Activated T-helper 17 cell treated with anti-CD3 and anti-CD28 coated beads, Interleukin-2, amount 50 U/mL, for 72 hours (primary cell): ENCODE measurements at places on chromosomes 13 and 19.

- ATAC-seq: no peak
Measured at GRCh38 chr13:100773429-100773828, 98.8 kb upstream of the TMTC4 start.

DNA sequence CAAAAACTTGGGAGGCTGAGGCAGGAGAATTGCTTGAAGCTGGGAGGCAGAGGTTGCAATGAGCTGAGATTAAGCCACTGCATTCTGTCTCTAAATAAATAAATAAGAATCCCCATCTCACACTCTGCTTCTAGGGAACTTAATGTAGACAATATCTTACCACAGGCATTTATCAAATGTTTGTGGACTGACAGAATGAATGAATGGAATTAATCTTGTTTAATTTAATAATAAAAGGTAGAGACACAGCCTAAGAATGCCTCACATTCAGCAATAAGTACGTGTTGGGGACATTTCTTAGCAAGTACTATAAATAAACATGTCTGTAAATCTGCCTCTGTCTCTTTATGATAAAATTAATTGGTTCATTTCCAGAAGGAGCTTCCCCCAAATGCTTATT lies 36.2 kb upstream of the RBM26 start:
- no peak for ATAC-seq

GRCh38 chr19:43309466-43309865 lies 40.1 kb upstream of the PSG9 start:
- ATAC-seq: no peak

GRCh38 chr19:43504426-43505185 lies at the start of gene PHLDB3:
TSS of gene PHLDB3 (minus strand) at chr19:43504746. CDS start at chr19:43504118, 628 bp downstream.
- peak; percentile 40 for ATAC-seq

GRCh38 chr13:51475727-51476501 lies 23.1 kb upstream of the INTS6 start:
- ATAC-seq: no peak

- no peak for ATAC-seq
Measured at GRCh38 chr19:58052256-58052655, 6.8 kb upstream of the ZNF135 start.

- no peak for ATAC-seq
Measured at GRCh38 chr13:80336370-80336769, 4.6 kb downstream of the SPRY2 start.

DNA sequence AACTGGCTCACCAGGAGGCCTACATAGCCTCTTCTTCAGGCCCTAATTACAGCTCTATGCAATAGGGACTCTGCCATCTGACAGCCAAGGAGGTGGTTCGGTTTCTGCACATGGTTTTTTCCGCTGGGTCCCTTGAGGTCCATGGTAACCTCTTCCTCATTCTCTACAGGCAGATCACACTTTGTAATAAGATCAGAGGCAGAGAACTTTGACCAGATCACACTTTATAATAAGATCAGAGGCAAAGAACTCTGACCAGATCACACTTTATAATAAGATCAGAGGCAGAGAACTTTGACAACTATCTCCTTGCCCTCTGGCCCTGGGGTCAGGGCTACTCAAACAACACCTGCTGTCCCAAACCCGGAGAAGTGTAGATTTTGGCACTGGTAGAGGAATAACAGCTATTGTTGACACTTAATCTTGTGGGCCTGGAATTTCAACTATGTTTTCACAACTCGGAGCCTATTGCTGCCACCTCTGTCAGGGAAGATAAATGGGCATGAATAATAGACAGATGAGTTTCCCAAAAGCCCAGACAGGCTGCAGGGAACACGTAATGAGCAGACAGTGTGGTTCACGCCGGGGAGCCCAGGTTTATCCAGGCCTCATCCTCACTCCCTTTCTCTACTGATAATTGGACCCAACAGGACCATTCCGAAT lies 246.1 kb downstream of the UQCRFS1 start:
- no peak for ATAC-seq

DNA sequence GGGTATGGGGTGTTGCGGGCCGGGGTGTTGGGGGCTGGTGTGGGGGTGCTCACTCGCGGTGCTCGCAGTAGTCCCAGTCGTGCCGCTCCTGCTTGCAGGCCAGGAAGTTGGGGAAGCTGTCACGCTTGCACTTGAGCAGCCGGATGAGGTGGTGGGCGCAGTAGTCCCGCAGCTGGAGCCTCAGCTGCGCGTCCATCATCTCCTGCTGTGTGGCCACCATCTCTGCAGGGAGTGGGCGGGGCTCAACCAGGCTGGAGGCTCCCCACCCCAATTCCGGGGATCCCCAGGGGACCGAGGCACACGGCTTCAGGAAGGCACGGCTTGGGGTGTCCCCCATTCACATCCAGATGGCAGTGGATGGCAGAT lies 5.2 kb downstream of the NDUFB7 start:
- ATAC-seq: no peak

GRCh38 chr13:21361123-21361522 lies 98.0 kb downstream of the ZDHHC20 start:
- ATAC-seq: no peak

GRCh38 chr13:100987948-100988347 lies 313.4 kb upstream of the TMTC4 start:
- ATAC-seq: no peak

DNA sequence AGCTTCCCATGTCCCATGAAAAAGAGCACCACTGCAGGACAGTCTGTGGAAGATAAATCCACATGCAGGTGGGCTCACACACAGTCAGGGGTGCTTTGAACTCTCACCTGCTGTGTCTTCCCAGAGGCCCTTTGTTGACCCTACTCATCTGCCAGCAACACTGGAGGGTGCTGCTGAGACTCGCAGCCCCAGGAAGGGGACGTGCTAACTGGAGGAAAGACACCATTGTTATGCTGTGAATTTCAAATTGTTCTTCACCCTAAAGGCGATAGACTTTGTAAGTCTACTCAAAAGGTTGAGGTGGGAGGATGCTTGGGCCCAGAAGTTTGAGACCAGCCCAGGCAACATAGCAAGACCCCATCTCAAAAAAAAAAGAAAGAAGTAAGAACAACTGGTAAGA lies 107.3 kb upstream of the SERP2 start:
- no peak for ATAC-seq

DNA sequence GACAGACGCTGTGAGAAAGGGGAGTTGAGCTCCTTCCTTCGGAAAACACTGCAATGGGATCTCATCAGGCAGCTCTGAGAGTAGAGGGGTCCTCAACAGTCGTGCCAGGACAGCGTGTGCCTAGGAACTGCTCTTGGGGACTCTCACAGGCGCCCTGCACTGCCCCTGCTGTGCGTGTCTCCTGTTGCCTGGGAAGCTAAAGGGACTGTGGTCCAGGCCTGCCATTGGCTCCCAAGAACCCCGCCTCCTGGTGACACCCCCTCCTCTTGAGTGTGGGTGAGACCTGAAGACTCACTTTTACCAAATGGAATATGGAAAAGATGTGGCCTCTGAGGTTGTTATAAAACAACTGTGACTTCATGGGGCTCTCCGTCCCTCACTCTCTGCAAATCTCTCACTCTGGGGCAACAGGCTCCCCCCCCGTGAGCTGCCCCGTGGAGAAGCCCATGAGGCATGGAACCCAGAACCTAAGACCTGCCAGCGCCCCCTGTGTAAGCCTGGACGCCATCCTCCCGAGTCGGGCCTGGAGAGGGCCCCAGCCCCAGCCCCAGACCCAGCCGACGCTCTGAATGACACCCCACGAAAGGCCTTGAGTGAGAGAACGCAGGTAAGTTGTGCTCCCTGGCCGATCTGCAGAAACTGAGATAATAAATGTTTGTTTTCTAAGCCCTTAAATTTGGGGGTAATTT lies 302.7 kb downstream of the FGF9 start:
- no peak for ATAC-seq

DNA sequence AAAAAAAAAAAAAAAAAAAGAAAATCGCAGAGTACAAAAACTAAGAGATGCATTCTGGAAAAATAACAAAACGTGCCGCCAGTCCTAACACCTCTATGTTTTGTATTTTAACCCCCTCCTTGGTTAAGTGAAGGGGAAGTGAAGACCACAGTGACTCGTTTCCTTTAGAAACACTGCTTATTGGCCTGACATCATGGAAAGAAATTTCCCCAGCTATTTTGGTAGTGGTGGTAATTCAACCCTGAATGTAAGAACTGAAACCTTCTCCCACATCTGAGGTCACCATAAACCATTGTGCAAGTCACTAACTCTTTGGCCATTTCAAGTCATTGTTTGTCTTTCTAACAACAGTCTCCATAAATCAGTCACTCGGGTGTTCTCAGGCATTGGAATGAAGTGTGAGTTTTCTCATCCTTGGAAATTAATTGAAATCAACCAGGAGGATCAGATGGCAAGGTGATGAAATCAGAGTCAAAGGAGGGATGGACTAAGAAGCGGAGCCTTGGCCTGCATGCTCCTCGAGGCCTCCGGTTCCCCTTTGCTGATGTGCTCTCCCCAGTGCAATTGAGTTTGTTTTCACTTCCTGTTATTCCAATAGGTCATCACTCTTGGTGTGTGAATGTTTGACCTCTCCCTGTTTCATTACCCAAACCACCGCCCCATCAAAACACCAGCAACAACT lies 443.9 kb downstream of the FGF9 start:
- ATAC-seq: peak; percentile 86

GRCh38 chr13:42597505-42597904 lies 23.6 kb downstream of the TNFSF11 start:
- no peak for ATAC-seq

DNA sequence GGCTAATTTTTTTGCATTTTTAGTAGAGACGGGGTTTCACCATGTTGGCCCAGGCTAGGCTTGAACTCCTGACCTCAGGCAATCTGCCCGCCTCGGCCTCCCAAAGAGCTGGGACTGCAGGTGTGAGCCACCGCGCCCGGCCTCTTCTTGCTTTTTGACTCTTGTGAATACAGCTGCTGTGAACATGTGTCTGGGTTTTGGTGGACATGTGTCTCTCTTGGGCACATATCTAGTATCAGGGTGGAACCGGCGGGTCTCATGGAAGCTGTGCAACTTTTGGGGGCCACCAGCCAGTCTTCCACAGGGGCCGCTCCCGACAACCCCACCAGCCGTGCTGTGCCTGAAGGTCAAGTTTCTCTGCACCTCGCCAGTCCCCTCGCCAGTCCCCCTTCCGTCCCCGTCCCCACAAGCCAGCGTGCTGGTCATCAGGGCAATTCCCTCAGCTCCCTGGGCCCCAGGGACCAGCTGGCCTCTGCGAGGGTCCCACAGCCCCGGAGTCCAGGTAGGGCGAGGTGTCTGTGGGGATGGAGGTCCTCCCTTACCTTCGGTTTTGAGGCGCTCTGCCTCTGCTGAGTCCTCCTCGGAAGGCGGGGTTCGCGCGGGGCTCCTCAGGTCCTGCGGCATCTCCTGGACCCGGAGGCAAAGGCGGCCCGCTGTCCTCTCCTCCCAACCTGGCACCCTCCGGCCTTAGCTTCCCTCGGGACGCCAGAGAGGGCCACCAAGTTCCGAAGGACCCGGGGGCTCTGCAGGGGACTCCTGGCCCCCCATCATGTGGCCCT lies 16.3 kb downstream of the SGTA start:
- no peak for ATAC-seq

DNA sequence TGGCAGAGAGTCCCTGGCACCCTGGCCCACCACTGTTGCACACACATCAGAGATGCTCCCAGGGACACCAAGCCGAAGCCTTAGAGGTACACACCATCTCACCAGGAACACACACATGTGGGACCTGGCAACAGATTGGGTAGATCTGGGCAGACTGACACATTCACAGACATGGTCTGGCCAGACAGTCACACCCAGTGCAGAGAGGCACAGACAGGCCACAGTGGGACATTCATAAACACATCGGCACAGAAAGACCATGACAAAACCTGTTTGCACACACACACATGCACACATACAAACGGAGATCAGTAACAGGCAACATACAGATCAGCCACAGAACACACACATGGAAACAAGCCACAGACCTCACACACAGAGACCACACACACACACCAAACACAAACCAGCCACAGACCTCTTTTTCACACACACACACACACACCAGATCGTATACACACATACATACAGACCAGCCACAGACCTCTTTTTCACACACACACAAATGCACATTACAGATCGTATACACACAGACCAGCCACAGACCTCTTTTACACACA lies 6.3 kb upstream of the JUNB start:
- ATAC-seq: peak; percentile 1

- no peak for ATAC-seq
Measured at GRCh38 chr19:47351548-47351947, 2.4 kb downstream of the DHX34 start.

DNA sequence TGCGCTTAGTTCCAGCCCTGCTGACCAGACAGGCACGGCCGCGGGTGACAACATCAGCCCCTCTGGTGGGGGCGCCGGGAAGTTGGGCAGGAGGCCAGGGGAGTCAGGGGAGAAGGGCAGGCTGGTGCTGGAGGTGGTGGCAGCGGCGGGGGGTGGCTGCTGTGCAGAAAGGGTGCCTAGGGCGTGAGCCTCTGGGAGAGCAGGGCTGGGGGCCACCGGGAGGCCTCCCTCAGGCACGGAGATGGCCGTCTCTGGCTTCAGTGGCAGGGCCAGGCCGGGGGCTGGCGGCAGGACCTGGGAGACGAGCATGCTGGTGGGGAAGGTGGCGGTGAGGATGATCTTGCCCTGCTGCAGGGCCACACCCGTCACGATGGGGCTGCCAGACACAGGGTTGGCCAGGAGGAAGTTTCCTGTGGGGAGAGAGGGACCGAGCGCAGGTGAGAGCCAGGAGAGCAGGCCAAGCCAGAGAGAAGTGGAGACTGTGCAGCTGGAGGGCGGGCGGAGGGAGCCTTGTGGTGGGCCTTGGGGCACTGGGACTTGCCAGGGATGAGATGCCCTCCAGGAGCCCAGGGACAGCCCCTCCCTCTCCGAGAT lies 3.3 kb downstream of the SIX5 start:
- ATAC-seq: no peak

GRCh38 chr19:5547881-5548280 lies 19.9 kb downstream of the TINCR start:
- no peak for ATAC-seq

DNA sequence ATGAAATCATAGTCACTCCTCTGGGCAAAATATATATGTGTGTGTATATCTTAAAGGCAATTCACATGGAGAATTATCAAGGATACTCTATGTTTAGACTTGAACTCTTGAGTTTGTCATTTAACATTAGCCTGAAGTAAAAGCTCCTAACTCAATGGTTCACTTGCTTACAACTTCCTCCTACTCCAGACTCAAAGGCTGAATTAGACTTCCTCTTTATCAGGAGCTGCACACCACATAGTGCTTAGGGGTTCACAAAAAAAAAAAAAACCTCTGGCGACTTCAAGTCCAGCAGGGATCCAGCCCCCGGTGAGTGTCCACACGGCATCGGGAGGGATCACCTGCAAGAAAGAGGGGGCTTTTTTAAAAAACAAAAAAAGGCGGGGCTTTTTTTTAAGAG lies 68.2 kb upstream of the LSM14A start:
- no peak for ATAC-seq
